ENCODE measurements at places on chromosomes 2 and 18. TPM values are rescaled to one million over a fixed set of nuclear protein-coding genes. Genes with fewer than 3 reads are reported as not detected.

Gene RNF138
- 20.2 TPM for total RNA-seq

Gene APLF
- 2.8 TPM for total RNA-seq

- DNase-seq: no peak
These were observed 58.5 kb downstream of the CLHC1 start for GRCh38 chr2:55173438-55174054.

Gene POLR1A
- total RNA-seq: 13.5 TPM

- no peak for DNase-seq
These were observed 713.1 kb upstream of the SOX11 start for GRCh38 chr2:4979111-4979510.

Gene TCF23
- total RNA-seq: not detected

- DNase-seq: no peak
These were observed 393.9 kb upstream of the SLC14A2 start for GRCh38 chr18:45221363-45221762.

GRCh38 chr2:170206805-170207407, 29.0 kb downstream of the MYO3B start:
- DNase-seq: no peak

DNA sequence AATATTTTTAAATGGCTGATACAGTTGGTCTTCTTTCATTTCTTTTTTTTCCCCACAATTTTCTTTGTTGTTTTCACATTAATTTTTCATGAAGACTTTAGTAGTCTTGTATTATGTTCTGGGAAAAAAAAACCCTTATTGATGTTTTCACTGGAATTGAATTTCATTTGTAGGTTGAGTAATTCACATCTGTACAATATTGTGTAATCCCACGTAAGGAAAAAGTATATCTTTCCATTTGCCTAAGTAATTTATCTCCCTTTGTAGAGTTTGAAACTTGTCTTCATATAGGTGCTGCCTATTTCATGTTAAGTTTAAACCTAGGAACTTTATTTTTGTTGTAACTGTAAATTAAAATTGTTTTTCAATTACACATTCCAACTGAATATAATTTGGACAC, 2.0 kb downstream of the DNAJC27 start:
- no peak for DNase-seq

- DNase-seq: no peak
These were observed 24.0 kb downstream of the KIF1A start for GRCh38 chr2:240795916-240796510.

GRCh38 chr2:237315170-237315828, 98.7 kb downstream of the COL6A3 start:
- no peak for DNase-seq

Gene PAX3
- total RNA-seq: not detected

All from Caki2 (cell line).